SK-N-SH treated with all-trans-retinoic acid at 6 μM for 48 hours (cell line): ENCODE measurements at places on chromosomes 12 and 14.

DNA sequence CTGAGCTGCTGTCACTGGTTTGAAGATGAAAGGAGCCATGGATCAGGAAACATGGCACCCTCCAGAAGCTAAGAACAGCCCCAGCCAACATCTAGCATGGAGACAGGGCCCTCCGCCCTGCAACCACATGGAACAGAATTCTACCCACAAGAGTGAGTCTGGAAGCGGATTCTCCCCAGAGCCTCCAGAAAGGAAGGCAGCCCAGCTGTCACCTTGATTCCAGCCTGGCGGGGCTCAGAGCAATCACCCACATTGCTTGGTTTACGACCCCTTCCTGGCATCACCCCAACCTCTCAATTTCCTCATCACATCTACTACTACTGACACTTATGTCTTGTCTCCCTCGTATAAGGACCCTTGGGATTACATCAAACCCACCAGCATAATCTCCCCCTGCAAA is 38.5 kb downstream of the OAS2 start:
- ATAC-seq: no peak

- ATAC-seq: peak; percentile 85
These were observed 15.2 kb upstream of the CLIP1 start for GRCh38 chr12:122437656-122438121.

DNA sequence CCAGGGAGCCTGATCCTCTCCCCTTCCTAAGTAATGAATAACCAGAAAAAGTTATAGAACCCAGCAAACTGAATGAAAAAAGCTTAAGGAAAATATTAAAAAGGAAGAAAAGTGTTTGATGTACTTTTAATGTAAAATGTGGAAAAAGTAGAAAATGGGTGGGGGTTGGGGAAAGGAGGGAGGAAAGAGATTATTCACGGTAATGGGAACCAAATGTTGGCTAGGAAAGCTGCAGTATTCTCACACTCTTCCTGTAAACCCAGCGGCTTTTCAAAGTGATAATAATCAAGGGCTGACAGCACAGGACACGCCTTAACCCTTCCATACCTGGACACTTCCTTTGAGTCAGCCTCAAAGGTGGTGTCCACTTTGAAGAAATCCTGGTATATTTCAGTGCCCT is 139.2 kb downstream of the TGFB3 start:
- ATAC-seq: peak; percentile 63

DNA sequence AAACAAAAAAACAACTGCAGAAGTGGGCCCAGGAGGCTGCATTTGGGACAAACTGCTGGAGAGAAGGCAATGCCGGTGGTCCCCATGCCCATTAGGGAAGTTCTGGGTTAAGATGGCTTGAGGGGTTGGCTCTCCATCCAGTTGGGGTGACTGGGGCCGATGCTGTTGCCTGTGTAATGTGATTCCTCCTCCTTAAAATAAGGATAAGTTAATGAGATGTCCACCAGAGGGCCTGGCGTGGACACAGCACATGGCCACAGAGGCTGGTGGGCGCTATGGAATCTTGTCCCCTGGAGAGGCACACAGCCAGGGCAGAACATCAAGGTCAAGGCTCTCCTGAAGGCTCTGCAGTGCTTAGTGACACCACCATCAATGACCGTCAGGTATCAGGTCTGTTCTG is 1.0 kb upstream of the TESC start:
- peak; percentile 77 for ATAC-seq

DNA sequence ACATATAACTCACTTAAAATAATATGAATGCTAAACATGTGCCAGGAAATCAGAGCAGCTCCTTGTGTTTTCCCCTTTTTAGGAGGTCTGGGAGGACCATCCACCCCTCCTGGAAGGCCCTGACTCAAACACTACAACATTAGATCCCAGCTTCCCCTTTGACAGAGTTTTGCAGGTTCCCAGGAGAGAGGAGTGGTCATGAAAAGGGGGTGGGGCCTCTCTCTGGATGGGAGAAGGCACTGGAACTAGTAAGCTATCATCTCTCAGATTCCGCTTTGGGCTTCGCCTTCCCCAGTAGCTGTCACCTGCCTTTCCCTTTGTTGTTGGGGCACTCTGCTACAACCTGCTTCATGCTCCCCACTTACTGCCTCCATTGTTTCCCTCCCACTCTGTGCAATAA is 149.2 kb downstream of the ZFP36L1 start:
- no peak for ATAC-seq

GRCh38 chr14:99896361-99896760 is 103.1 kb downstream of the EML1 start:
- ATAC-seq: no peak

- ATAC-seq: no peak; the same call in 2 of the 3 replicates
These were observed 25.5 kb downstream of the ITGA7 start for GRCh38 chr12:55682087-55682796.

DNA sequence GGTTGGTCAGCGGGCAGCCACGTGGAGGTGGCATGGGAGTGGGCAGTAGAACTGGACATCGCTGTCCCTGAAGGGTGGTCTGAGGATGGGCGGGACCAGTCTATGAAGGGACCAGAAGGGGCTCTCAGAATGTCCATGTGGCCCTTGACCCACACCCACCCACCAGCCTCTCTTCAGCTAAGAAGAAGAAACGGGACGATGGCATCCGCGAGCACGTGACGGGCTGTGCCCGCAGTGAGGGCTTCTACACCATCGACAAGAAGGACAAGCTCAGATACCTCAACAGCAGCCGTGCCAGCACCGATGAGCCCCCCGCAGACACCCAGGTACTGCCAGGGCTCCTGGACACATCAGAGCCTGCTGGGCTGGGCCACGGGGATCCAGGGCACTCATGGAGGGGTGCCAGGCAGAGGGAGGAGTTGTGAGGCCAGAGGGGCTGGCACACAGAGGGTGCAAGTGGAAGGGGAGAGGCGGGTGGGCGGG is 21.3 kb downstream of the SETD1B start:
- ATAC-seq: no peak

GRCh38 chr14:61145903-61146481 is 135.1 kb downstream of the TMEM30B start:
- ATAC-seq: peak; percentile 65

GRCh38 chr12:98073610-98074009 is 441.8 kb upstream of the TMPO start:
- no peak for ATAC-seq

GRCh38 chr14:104898195-104898558 is 26.5 kb upstream of the PLD4 start:
- no peak for ATAC-seq

DNA sequence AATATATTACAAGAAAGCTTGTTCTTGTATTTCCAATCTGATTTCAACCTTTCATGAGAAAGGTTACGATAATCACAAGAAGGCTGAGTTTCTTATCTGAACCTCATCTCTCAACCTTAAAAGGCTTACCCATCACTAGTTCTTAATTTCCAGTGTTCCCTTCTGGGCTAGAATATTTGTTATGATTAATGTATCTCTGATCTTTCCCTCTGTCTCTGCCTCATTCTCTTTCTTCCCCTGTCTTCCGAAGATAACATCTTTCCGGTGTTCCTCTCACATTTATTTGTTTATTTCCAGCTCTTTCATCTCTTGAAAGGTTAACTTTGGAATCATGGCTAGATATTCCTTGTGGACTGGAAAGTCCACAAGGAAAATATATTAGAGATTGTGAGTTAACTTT is 255.9 kb downstream of the SLC6A15 start:
- no peak for ATAC-seq

GRCh38 chr12:39503439-39503838 is 60.5 kb upstream of the KIF21A start:
- ATAC-seq: peak; percentile 54; the same call in 2 of the 3 replicates
